ENCODE measurements at places on chromosomes 4 and X. TPM values are rescaled to one million over a fixed set of nuclear protein-coding genes. Genes with fewer than 3 reads are reported as not detected.
A peak's percentile ranks its signal among the peaks of the same experiment; 100 is the strongest.

DNA sequence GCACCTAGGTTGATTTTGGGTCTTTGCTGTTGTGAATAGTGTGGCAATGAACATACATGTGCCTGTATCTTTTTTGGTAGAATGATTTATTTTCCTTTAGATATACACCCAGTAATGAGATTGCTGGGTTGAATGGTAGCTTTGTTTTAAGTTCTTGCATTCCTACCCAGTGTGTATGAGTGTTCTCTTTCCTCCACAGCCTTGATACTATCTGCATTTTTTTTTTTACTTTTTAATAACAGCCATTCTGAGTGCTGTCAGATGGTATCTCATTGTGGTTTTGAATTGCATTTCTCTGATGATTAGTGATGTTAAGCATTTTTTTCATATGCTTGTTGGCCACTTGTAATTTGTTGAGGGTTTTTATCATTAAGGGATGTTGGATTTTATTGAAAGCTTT is 351.8 kb upstream of the GNPDA2 start:
- DNase-seq = no peak

- no peak for DNase-seq
Observed at GRCh38 chr4:109939190-109939589, 26.5 kb downstream of the EGF start.

- peak; percentile 23 for DNase-seq
Observed at GRCh38 chr4:56048702-56049431, 100.1 kb downstream of the CEP135 start.

SSX4B gene
- not detected for total RNA-seq

GRCh38 chrX:73478961-73479360 is 32.1 kb downstream of the CDX4 start:
- no peak for DNase-seq

ZNF630 gene
- 4.0 TPM for total RNA-seq

CC2D2A gene
- total RNA-seq = 21.3 TPM

GRCh38 chrX:66163447-66163846 is 600 bp upstream of the HEPH start:
- DNase-seq = no peak

DNA sequence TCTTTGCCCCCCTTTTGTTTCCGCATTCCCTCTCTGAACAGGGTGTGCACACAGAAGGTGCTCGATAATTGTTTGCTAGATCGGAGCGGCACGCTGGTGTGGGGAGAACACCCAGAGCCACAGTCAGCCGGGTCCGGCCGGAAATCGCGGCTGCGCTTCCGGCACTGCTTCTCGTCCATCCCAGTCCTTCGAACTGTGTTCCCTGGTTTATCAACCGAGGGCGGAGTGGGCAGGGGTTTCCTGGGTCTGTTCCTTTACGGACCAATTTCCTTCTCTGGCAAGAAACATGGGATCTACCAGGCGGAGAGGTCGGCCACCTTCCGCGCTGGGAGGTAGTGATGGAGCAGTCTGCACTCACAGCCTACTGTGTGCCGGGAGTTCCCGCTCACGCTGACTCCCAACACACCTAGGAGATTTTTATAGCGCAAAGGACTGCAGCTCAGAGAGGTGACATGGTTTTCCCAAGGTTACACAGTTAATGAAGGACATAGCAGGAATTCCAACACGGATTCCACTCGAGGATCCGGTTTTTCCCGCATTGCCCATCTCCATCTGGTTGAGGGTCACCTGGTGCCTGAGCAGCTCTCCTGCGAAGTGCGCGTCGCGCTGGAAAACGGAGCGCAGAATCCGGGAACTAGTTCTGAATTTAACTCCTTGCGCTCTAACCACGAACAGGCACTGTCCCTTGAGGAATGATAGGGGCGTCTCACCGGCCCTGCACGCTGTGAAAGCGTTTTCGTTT is 6.8 kb downstream of the MSX1 start:
- DNase-seq = no peak

SLC7A11 gene
- 0.28 TPM for total RNA-seq

- DNase-seq = no peak
Observed at GRCh38 chr4:13294961-13295605, 189.1 kb downstream of the RAB28 start.

PAGE2B gene
- total RNA-seq = not detected

NDUFC1 gene
- total RNA-seq = 62.3 TPM

- no peak for DNase-seq
Observed at GRCh38 chrX:123169247-123169901, 14.7 kb upstream of the GRIA3 start.

DNA sequence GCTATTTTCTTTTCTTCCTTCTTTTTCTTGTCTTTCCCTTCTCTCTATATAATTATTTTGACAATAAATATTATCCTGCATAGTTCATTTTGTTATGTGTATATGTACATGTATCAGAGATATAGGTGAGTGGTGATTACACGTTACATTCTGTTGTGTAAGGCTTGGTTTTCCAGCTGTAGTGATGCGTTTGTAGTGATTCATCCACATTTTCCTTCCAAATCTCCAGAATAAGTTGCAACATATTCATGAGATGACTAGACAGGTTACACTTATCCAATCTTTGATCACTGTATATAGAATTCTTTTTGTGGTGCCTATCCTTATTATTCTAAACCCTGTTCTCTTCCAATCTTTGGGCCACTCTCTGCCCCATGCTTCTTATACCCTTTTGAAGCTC is 540.2 kb downstream of the GBA3 start:
- DNase-seq = no peak

TAF1 gene
- total RNA-seq = 33.4 TPM

GRCh38 chr4:159926871-159927270 is 824.0 kb downstream of the RAPGEF2 start:
- no peak for DNase-seq

PLAC1 gene
- 58.0 TPM for total RNA-seq

DNA sequence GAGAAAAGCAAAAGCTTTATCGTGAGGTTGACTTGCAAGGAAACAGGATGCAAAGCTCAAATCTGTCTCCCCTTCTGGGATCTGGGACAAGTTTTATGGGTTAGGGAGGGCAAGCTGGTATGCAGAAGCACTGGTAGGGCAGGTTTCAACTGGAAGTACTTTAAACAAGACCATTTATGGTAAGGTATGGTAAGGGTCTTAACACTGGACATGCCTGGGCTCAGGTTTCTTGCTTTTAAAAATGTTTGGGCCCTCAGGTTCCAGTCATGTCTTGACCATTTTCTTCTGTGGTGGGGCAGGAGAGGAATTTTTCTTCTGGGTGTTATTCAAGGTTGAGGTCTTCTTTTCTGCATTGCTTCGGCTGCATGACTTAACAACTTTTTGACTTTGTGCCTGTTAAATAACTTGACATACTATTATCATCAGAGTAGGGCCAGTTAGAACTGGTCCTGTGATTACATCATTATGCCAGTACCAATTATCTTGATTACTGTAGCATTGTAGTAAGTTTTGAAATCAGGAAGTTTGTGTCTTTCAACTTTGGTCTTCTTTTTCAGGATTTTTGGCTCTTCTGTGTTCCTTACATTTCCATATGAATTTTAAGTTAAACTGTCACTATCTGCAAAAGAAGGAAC is 33.7 kb downstream of the CD38 start:
- no peak for DNase-seq

DNA sequence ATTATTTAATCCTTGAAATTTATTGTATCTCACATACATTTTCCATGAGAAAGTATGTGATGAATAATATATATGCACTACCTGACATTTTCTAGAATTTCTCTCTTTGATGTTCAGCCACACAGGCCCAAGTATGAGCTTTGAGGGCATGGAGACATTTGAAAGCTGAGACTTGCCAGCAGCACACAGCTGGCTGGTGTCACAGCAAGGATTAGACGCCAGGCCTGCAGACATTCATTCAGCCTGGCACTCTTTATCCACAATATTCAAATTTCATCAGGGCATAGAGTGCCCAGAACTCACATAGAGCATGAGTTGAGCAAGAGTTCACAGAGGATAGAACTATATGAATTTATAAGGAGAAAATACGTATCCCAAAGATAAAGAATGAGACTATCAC is 74.0 kb downstream of the GRIA2 start:
- no peak for DNase-seq

FAM47E gene
- 5.7 TPM for total RNA-seq

DRP2 gene
- total RNA-seq = not detected

GRCh38 chrX:100611951-100612350 is 24.7 kb downstream of the TSPAN6 start:
- no peak for DNase-seq

GRCh38 chr4:5928844-5929420 is 36.0 kb upstream of the CRMP1 start:
- DNase-seq = no peak

DNA sequence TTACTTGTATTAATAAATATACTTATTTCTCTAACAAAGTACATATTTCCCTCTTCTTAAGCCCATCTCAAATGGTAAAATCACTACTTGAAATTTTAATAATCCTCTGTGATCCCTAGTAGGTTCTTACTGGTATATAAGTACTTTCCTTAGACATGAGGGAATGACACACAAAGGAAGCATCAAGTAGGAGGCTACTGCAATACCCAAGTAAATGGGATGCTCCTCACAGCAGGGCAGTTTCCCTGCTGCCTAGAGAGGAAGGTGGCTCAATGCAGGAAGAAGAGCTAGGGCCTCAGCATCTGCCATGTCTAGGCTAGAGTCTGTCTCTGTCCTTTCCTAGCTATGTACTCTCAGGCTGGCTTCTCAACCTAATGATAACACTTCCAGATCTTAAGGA is 122.1 kb upstream of the DIPK2B start:
- DNase-seq = no peak

HDAC6 gene
- total RNA-seq = 72.6 TPM

FGA gene
- total RNA-seq = 0.70 TPM

AFAP1 gene
- 13.2 TPM for total RNA-seq

DNA sequence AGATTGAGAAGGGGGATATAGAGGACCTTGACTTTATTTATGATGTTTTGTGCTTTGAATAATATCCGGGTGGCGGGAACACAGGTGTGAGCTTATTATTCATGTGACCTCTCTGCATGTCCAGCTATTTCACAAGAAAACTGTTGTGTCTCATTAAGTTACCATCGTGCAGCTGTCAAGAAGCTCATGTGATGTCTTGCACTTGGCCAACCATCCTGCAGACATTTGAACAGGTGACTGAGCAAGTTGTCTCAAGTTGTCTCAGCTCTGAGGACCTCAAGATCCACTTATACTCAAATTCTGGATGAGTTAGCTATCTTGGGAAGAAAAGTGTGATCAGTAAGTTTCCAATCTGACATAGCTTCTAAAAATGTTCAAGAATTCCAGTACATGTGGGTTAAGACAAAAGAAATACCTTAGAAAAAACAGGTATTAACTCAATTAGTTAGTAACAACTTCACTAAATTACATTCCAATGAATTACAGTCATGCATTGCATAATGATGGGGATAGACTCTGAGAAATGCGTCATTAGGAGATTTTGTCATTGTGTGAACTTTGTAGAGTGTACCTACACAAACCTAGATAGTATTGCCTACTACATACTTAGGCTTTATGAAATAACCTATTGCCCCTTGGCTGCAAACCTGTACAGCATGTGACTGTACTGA is 462.2 kb downstream of the INPP4B start:
- no peak for DNase-seq

DCHS2 gene
- 0.06 TPM for total RNA-seq

S100G gene
- total RNA-seq = not detected

- no peak for DNase-seq
Observed at GRCh38 chr4:7687006-7687405, 252.3 kb upstream of the PSAPL1 start.

Measured in adrenal gland (tissue), 19 donors.